ENCODE measurements at places on chromosomes 7 and 10. TPM values are rescaled to one million over a fixed set of nuclear protein-coding genes. Genes with fewer than 3 reads are reported as not detected.

- H3K27me3 ChIP-seq = no peaks in the 10 kb centered on the region
- H3K4me3 ChIP-seq = no peak overlapping the region
- H3K36me3 ChIP-seq = no peaks in the 10 kb centered on the region
- DNase-seq = no peak
- H3K4me1 ChIP-seq = peaks cover 15% of the 10 kb centered on the region
Observed at GRCh38 chr7:114418117-114418516, 3.5 kb downstream of the FOXP2 start.

DNA sequence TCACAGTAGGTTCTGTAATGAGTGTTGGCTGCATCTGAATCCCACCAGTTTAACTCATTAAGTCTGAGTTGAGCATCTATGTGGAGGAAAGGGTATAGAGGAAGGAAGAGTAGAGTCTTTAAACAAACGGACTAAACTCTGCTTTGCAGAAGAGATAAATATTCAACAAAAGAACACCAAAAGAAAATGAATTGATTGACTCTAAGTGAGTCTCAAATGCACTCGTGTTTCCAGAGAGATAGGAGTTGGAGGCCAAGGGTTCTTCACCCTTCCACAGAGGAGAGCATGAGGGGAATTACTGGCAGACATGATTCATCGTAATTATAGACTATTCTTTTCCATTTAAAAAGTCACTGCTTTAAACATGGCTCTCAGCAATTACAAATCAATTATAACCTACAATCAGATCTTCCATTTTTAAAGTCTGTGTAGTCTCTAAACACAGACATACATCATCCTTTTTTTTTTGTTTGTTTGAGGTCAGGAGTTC is 56.3 kb downstream of the PLPP4 start:
- H3K27me3 ChIP-seq = no peaks in the 10 kb centered on the region
- no peak overlapping the region for H3K27ac ChIP-seq
- DNase-seq = no peak
- no peaks in the 10 kb centered on the region for H3K4me1 ChIP-seq
- H3K36me3 ChIP-seq = no peaks in the 10 kb centered on the region

DNA sequence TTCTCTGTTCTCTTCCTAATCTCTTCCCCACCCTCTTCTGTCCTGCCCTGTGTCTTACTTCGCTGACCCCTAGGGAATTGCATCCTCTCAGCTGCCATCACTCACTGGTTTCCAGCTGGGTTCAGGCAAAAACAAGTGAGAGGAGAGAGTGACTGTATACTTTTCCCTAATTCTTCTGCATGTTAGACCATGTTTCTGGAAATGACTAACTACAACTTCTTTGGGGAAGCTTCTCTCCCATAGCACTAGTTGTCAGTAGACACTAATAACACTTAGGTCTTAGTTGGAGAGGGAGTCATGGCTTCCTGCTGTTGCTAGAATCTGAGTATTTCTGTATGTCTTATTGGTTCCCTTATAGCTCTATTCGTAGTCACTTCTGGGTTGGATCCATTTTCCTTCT is 299.0 kb upstream of the FZD1 start:
- DNase-seq = no peak
- H3K27me3 ChIP-seq = no peaks in the 10 kb centered on the region

DNA sequence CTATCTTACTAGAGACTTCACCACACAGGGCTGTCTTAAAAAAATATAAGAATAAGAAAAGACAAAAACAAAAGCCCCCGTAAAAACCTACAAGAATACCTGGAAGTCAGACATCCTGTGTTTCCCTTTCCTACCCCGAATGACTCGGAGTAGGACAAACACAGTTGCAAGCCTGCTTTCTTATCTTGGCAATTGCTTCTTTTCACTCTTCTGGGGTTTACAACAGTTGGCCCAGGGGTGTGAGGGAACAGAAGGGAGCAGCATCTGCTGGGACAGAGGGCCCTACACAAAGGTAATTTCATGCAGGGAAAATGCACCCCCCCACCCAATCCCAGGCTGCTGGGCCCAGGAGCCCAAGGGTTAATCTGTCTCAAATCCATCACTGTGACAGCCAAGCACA is 220.6 kb downstream of the ARHGAP12 start:
- no peaks in the 10 kb centered on the region for H3K27me3 ChIP-seq
- peak overlapping the region; percentile 85 for H3K27ac ChIP-seq
- H3K4me3 ChIP-seq = peak overlapping the region; percentile 44

- DNase-seq = no peak
- H3K27ac ChIP-seq = no peak overlapping the region
- peaks cover 66% of the 10 kb centered on the region for H3K4me1 ChIP-seq
- no peaks in the 10 kb centered on the region for H3K27me3 ChIP-seq
Observed at GRCh38 chr10:69323622-69324021, 45.3 kb downstream of the HK1 start.

- H3K36me3 ChIP-seq = no peaks in the 10 kb centered on the region
- no peak overlapping the region for H3K27ac ChIP-seq
- no peak for DNase-seq
- no peaks in the 10 kb centered on the region for H3K4me1 ChIP-seq
- H3K4me3 ChIP-seq = no peak overlapping the region
Observed at GRCh38 chr10:108872854-108873253, 1050.5 kb downstream of the XPNPEP1 start.

- peaks cover 29% of the 10 kb centered on the region for H3K36me3 ChIP-seq
- no peak overlapping the region for H3K4me3 ChIP-seq
- H3K4me1 ChIP-seq = peaks cover 4% of the 10 kb centered on the region
Observed at GRCh38 chr7:102426268-102427018, 6.9 kb upstream of the ORAI2 start.

DNA sequence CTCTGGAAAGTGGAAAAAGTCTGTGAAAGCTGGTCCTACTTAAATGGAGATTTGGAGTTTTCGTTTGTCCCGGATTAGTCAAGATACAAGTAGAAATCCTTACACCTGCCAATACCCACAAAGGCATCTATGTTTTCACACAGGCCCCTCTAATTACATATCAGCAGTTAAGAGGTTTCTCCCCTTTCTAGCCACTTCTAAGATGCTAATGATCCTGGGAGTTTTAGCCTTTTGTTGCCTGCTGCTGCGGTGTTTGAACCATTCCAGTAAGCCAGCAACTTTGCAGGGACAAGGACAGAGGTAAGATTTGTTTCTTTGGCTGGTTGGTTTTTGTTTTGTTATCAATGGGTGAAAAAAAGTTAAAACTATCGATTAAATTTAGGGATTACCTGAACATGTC is 5.8 kb upstream of the C1QL3 start:
- no peak for DNase-seq
- H3K27me3 ChIP-seq = peaks cover 80% of the 10 kb centered on the region
- H3K4me3 ChIP-seq = no peak overlapping the region
- no peaks in the 10 kb centered on the region for H3K4me1 ChIP-seq

GRCh38 chr7:70836946-70837345 is 295.0 kb upstream of the GALNT17 start:
- H3K27me3 ChIP-seq = peaks cover 6% of the 10 kb centered on the region
- no peak overlapping the region for H3K4me3 ChIP-seq
- H3K27ac ChIP-seq = no peak overlapping the region
- peak; percentile 64 for DNase-seq

Gene CHN2
- 0.64 TPM for total RNA-seq

Gene UCN3
- not detected for total RNA-seq

Gene CACNA2D1
- total RNA-seq = 25.2 TPM

Gene KNDC1
- not detected for total RNA-seq

Gene KCNMA1
- total RNA-seq = 98.1 TPM

Gene ZNF804B
- not detected for total RNA-seq

Gene TAS2R16
- total RNA-seq = not detected
